ENCODE measurements at places on chromosomes 7 and 10.
A peak's percentile ranks its signal among the peaks of the same experiment; 100 is the strongest.

- peak; percentile 31 for DNase-seq
Measured at GRCh38 chr7:26199301-26200037, 1.1 kb downstream of the HNRNPA2B1 start.

DNA sequence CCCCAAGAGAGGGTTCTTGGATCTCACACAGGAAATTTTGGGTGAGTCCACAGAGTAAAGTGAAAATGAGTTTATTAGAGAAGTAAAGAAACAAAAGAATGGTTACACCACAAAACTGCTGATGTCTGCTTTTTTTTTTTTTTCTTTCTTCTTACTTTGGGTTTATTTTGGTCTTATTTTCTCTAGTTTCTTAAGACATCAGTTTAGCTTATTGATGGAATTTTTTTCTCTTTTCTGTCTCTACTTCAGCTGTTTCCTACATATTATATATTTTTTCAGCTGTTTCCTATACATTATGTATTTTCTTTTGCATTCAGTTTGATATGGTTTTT lies 166.4 kb downstream of the CCSER2 start:
- DNase-seq = no peak

DNA sequence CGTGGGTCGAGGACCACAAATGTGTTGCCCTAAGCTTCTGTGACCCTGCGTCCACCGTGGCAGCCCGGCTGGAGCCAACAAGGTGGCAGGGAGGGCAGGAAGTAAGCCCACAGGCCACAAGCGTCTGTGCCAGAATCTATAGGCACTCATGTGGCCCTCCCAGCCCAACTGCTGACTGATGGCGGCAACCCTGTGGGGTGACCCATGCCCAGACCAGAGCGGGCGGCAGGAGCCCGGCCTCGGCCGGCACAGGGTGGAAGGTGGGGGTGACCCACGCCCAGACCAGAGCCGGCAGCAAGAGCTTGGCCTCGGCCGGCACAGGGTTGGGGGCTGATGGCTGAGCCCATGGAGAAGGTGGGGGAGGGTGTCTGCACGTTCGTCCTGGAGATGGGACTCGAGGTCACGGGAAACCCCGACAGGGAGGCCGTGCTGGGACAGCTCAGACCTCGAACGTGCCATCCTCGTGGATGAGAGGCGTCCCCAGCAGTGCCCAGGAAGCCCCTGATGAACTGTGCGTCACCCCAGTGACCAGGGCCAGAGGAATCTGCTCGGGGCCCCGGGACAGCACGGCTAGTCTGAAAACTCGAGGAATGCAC lies 181.0 kb downstream of the ELFN1 start:
- DNase-seq = no peak

- DNase-seq = no peak
Measured at GRCh38 chr10:126851414-126852108, 53.7 kb upstream of the DOCK1 start.

DNA sequence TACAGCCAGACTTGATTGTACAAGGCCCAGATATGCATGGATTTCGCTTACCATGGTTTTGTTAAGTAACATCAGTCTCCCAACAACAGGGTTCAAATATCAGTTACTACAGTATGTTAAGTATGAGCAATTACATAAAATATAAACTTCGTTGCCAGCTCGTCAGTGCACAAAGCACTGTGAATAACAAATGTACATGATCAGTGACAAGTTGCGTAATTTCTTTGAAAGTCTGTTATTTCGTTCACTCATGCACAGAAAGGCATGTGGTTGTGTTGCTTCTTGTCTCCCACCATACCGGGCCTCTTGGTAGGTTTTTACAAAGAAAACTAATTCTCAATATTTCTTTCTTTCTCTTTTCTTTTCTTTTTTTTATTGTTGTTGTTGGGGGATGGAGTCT lies 12.5 kb upstream of the ZNF487 start:
- DNase-seq = no peak
